ENCODE measurements at places on chromosomes 6 and 20.

DNA sequence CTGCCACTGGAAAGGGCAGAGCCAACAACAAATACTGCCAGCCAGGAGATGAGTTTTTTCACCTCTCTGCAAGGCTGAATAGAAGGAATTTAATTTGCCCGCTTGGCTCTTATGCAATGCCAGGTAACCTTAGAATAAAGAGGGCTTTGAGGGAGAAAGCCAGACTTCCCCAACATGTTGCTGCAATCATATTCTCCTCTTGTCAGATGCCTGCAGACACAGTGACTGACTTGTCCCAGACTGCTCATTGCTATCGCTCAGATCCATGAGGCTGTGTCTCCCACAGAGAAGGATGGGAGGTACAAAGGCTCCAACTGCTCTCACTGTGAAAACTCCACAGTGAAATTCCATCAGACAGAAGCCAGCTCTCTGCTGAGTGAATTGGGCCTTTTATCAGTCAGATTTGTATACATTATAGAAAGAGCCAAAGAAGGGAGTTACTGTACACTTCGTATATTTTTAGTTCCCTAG, 517.0 kb upstream of the ID4 start:
- no peak for DNase-seq

DNA sequence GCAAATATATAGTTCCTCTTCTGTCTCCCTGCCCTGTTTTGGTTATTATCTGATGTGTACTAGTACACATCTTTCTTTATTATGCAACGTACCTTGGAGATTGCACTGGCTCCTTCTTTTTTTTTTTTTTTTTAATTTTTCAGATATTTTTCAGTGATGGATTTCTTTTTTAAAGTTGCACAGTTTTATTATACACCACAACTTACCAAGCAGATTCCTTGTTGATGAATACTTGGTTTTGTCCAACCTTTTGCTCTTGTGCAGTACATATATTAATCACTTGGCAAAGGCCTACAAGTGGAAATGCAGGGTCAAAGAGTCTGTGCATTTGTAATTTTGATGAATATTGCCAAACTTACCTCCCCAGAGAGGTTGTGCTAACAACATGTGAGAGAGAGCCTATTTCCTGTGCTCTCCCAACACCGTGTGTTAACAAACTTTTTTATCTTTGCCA, 50.1 kb upstream of the RNF24 start:
- peak; percentile 80 for DNase-seq

DNA sequence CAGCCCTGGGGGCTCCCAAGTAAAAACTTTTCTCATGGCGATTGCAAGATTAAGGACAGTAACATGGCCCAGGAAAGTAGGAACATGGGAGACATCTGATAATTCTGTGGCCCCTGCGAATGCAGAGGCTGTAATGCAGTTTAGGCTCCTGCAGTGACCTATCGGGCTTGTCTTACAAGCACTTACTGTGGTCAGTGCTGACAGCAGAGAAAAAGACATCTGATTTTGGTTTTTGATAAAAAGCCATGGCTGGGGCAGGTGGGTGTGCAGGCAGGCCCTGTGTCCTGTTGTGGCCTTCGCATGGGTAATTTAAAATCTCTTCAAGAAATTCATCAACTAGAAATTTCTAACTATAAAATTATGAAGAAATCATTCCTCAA, 19.3 kb upstream of the CCN6 start:
- DNase-seq, result no peak

GRCh38 chr6:106790149-106790770, 160.9 kb downstream of the QRSL1 start:
- no peak for DNase-seq

DNA sequence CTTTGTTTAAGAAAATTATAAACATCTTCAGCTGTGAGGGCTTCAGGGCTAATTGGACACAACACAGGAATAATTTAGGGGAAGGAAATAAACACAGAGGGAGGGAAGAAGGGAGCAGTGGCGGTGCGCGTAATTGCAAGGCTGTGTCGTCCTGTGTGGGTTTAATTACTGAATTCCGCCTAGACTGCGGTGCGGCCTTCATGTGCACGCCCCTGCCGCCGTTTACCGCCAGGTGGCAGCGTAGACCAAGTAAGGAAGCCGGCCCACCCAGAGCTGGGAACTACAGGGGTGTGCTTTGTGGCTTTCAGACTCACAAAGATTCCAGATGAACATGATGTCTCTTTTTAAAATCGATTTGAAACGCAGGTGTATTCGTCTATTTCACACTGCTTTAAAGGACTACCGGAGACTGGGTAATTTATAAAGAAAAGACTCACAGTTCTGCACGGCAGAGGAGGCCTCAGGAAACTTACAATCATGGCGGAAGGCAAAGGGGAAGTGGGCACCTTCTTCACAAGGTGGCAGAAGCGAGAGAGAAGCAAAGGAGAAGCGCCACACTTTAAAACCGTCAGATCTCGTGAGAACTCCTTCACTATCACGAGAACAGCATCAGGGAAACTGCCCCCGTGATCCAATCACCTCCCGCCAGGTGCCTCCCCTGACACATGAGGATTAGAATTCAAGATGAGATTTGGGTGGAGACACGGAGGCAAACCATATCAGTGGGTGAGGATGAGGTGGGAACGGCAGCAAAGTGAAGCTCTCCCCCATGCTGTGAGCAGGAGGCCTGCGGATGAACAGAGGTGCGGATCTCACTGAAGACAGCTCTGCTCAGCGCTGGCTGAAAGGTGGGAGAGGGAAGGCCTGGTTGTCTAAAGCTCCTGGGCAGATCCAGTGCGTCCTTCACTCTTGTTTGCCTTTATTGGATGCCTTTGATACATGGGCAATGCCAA, 222.0 kb upstream of the PDE10A start:
- DNase-seq, result no peak

- DNase-seq, result no peak
Observed at GRCh38 chr6:170510631-170511030, 42.5 kb downstream of the PSMB1 start.
